Transverse colon (tissue), 4 donors: ENCODE measurements at places on chromosomes 6 and 20. TPM values are rescaled to one million over a fixed set of nuclear protein-coding genes. Genes with fewer than 3 reads are reported as not detected.
A peak's percentile ranks its signal among the peaks of the same experiment; 100 is the strongest.

DNA sequence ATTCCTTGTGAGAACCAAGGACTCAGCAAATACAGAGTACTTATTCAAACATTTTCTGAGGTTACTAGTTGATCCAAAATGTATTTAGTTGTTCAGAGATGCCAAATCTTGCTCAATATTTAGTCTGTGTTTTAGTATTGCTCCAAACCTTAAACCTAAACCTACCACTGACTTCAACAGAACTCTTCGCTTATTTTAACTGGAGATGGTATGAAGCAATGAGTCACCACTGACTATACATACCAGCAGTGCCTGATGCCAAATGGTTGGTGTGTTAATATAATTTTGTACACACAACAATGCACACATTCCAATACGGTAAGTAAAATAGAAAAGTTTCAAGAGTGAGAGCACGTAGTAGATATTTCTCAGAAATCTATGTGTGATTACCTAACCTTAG, 1.9 kb upstream of the SPTLC3 start:
- H3K4me1 ChIP-seq = peaks cover 8% of the 10 kb centered on the region
- DNase-seq = no peak
- no peak overlapping the region for H3K27ac ChIP-seq
- no peak overlapping the region for H3K4me3 ChIP-seq
- no peaks in the 10 kb centered on the region for H3K36me3 ChIP-seq

DNA sequence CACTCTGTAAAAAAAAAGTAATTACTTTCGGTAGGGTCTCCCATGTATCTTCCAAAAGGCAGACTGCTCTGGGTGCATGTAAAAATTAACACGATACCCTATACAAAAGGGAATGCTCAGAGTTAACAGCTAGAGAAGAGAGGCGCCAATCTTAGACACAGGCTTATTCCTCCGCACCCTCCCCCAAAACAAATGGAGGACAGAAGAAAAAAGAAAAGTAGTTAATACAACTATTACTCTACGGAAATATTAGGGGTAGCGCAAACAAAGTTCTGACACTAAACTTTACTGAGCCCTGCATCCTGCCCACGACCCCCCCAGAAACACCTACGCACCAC, 331 bp upstream of the UFL1 start:
- H3K4me3 ChIP-seq = peak overlapping the region; percentile 51
- no peak for DNase-seq
- H3K36me3 ChIP-seq = peaks cover 17% of the 10 kb centered on the region
- peaks cover 6% of the 10 kb centered on the region for H3K4me1 ChIP-seq
- peak overlapping the region; percentile 91 for H3K27ac ChIP-seq
- no peaks in the 10 kb centered on the region for H3K27me3 ChIP-seq

GRCh38 chr6:43687437-43688347, at the start of gene MRPS18A:
TSS of gene MRPS18A (minus strand) at chr6:43687791. CDS start at chr6:43687779, 12 bp downstream.
- no peaks in the 10 kb centered on the region for H3K36me3 ChIP-seq
- H3K27ac ChIP-seq = peak within 1 kb of the TSS; percentile 82
- H3K4me3 ChIP-seq = peak within 1 kb of the TSS; percentile 97
- no peaks in the 10 kb centered on the region for H3K27me3 ChIP-seq
- DNase-seq = peak; percentile 91
- H3K4me1 ChIP-seq = peaks cover 44% of the 10 kb centered on the region

TUBB1 gene
- not detected for total RNA-seq

HCRTR2 gene
- not detected for total RNA-seq

DNA sequence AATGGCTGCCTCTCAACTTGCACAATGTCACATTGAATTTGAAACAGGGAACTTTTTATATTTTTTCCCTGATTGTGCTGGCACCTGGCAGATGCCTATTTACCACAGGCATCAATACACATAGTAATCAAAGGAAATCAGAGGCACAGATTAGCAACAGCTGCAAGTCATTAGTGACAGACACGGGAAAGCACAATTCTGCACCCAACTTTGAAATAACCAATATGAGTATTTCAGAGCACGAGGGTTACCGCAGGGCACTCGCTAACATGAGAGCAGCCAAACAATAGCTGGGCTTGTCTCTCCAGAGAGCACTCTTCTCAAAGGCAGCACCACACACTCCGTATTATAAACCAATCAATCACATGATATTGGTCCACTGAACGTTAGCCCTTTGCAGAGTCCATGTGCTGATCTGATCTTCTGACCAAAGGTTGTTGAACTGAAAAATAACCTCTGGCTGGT, 149.5 kb downstream of the RNF144B start:
- no peak overlapping the region for H3K4me3 ChIP-seq
- peaks cover 4% of the 10 kb centered on the region for H3K27me3 ChIP-seq

DNA sequence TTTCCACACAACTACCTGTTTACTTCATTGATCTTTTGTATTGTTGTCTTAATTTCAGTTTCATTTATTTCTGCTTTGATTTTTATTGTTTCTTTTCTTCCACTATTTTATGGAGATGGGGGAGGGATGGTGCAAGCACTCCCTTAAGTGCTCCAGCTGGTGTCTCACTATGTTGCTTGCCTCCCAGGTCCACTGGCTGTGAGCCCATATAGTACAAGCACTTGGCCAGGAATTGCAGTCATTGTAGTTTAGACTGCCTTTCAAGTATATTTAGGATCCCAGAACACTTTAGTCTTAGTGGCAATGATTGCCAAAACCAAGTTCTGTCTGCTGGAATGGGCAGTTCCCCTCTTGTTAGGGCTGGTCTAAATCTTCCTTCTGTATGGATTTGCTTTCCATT, 34.9 kb upstream of the MAN1A1 start:
- H3K27ac ChIP-seq = no peak overlapping the region
- no peaks in the 10 kb centered on the region for H3K36me3 ChIP-seq
- no peaks in the 10 kb centered on the region for H3K27me3 ChIP-seq
- no peaks in the 10 kb centered on the region for H3K4me1 ChIP-seq
- DNase-seq = no peak

FERMT1 gene
- 23.2 TPM for total RNA-seq

GTSF1L gene
- total RNA-seq = not detected

- H3K27me3 ChIP-seq = no peaks in the 10 kb centered on the region
- DNase-seq = no peak
- no peak within 1 kb of the TSS for H3K4me3 ChIP-seq
- no peak within 1 kb of the TSS for H3K27ac ChIP-seq
- no peaks in the 10 kb centered on the region for H3K4me1 ChIP-seq
Observed at GRCh38 chr6:29680904-29681303, at the start of gene ZFP57. TSS of gene ZFP57 (minus strand) at chr6:29681152. CDS start at chr6:29677003, 4,149 bp downstream.

DNA sequence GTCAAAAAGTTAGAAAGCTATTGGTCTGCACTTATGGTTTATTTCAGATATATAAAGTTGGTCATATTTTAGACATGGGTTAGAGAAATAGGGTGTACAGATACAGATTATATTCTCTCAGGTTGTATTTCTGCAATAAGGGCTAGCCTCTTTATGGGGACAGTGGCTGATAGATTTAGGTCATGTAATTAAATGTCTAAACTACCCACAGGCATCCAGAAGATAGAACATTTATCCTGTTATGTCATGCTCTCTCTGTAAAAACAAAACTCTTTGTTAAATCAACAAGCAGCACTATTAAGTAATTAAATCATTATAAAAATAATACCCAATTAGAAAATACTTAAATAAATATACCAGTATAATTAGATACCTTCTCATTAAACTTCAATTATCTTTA, 612.6 kb upstream of the CITED2 start:
- no peak for DNase-seq
- no peaks in the 10 kb centered on the region for H3K36me3 ChIP-seq
- H3K4me3 ChIP-seq = no peak overlapping the region
- no peaks in the 10 kb centered on the region for H3K27me3 ChIP-seq
- H3K4me1 ChIP-seq = peaks cover 12% of the 10 kb centered on the region

DNA sequence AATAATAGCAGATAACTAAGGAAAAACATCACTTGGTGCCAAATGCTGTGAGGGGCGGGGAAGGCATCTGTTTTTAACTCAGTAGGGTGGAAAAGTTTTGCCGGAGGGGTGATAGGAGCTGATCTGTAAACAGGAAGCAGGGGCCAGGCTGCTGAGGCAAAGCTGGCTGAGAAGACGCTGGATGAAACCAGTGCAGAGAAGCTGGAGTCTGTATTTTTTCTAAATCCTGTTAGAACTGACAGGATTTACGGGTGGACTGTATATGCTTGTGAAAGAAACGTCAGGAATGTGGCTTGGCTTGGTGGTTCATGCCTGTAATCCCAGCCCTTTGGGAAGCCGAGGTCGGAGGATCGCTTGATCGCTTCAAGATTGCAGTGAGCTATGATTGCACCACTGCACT, 5.6 kb downstream of the PCMTD2 start:
- no peaks in the 10 kb centered on the region for H3K27me3 ChIP-seq
- H3K36me3 ChIP-seq = peaks cover 4% of the 10 kb centered on the region
- H3K4me3 ChIP-seq = no peak overlapping the region
- H3K27ac ChIP-seq = no peak overlapping the region

DNA sequence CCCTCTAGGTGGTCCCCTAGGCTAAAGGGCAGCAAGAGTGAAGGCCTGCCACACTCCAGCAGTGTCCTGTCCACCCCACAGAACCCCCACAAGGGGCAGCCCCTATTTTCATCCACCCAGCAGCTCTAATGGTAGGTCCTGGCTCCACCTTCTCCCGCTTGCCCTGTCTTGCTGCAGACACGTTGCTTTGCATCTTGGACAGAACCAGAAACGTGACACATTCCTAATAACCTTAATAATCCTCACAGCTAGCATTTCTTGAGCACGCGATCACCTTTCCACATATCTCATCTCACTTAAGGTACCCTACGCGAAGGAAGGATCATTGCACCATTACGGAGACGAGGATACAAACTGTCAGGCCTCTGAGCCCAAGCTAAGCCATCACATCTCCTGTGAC, 11.7 kb upstream of the SLC22A23 start:
- DNase-seq = no peak
- no peaks in the 10 kb centered on the region for H3K4me1 ChIP-seq
- no peaks in the 10 kb centered on the region for H3K27me3 ChIP-seq
- H3K27ac ChIP-seq = no peak overlapping the region
- H3K36me3 ChIP-seq = no peaks in the 10 kb centered on the region

GRCh38 chr6:127085181-127085580, 33.3 kb upstream of the RSPO3 start:
- no peak overlapping the region for H3K27ac ChIP-seq
- no peak for DNase-seq
- H3K4me1 ChIP-seq = no peaks in the 10 kb centered on the region
- no peak overlapping the region for H3K4me3 ChIP-seq
- H3K27me3 ChIP-seq = no peaks in the 10 kb centered on the region
- no peaks in the 10 kb centered on the region for H3K36me3 ChIP-seq

DNA sequence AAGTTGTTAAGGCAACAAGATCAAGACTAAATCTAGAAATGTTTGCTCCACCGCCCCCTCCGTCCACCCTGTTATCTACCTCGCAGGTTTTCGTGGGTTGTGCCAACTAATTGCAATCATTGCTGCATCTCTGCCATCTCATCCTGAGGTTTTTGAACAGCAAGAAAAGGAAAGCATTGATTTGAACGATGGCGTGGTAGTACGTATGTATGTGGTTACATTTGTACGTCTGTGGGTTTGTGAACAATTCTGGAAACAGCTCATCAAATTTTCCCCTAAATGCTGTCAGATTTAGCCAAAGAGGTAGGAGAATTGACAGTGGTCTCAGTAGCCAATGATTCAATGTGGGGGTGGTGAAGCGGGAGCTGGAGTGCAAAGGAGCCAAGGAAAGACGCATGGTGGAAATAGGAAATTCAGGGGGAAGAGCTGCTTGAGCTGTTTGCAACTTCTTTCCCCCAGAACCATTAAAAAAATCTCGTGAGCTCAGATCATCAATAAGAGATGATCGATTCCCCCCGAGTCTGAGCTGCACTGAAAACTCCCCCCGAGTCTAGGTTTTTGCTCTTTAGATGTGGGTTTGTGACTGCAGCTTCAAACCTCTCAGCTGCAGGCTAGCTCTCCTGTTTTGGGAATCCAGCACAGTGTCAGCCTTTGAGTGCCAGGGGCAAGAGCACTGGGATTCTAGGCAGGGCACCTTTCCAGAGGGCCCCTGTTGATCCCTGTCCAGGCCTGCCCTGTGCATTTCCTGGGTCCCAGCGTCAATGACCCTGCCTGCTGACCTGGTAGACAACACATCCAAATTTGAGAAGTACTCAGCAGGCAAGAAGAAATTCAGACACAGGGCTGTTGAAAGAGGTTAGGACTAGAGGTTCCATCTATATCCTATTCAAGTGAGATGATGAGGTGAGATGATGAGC, 72.6 kb upstream of the LY86 start:
- no peak overlapping the region for H3K27ac ChIP-seq
- H3K4me1 ChIP-seq = no peaks in the 10 kb centered on the region
- H3K4me3 ChIP-seq = no peak overlapping the region
- H3K36me3 ChIP-seq = no peaks in the 10 kb centered on the region
- DNase-seq = no peak
- H3K27me3 ChIP-seq = peaks cover 18% of the 10 kb centered on the region

PRND gene
- not detected for total RNA-seq

SLC4A11 gene
- total RNA-seq = 1.4 TPM

DNA sequence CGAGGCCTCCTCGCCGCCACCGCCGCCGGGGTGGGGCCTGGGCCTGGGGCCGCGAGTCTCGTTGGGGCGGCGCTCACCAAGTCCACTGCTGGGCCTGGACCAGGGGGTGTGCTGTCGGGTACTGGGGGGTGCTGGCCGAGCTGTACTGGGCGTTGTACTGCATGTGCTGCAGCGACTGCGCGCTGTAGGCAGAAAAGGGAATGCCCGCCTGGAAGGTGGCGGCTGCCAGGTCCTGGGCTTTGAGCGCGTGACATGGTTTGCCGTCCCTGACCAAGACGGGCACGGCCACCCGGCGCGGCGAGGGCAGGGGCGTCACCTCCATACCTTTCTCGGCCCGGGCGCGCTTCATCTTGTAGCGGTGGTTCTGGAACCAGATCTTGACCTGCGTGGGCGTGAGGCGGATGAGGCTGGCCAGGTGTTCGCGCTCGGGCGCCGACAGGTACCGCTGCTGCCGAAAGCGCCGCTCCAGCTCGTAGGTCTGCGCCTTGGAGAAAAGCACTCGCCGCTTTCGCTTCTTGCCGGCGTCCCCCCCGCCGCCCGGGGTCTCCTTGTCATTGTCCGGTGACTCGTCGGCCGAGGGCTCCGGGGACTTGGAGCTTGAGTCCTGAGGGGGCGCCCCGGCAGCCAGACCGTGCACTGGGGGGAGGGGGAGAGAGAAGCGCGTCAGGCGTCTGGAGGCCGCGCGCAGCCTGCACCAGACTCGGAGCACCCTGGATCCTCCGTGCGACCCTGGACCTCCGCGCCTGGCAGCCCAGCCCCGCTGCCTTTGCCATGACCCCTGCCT, 1.8 kb downstream of the NKX2-2 start:
- H3K27ac ChIP-seq = no peak overlapping the region
- no peak for DNase-seq
- H3K36me3 ChIP-seq = no peaks in the 10 kb centered on the region
- H3K4me3 ChIP-seq = no peak overlapping the region
- H3K27me3 ChIP-seq = peaks cover 100% of the 10 kb centered on the region
- peaks cover 54% of the 10 kb centered on the region for H3K4me1 ChIP-seq

DNA sequence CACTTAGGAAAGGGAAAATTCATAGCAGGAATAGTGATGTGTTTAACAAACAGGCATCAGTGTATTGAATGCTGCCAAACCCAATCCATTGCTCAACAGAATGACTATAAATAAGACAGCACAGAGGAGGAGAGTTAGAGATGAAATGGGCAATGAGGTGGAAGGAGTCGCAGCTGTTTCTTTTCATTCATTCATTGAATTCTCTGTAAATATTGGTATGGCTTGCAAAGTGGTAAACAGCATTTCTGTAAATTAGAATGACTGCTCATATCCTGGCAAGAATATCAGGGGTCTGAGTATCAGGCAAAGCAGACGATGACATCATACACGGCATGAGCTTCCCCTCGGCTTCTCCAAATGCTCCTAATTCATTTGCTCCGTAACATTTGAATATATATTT, 703.6 kb upstream of the SLC35B3 start:
- no peak overlapping the region for H3K27ac ChIP-seq
- H3K4me1 ChIP-seq = peaks cover 12% of the 10 kb centered on the region
- no peaks in the 10 kb centered on the region for H3K36me3 ChIP-seq
- DNase-seq = no peak
- H3K4me3 ChIP-seq = no peak overlapping the region
